ENCODE measurements at places on chromosomes 3 and 15.

DNA sequence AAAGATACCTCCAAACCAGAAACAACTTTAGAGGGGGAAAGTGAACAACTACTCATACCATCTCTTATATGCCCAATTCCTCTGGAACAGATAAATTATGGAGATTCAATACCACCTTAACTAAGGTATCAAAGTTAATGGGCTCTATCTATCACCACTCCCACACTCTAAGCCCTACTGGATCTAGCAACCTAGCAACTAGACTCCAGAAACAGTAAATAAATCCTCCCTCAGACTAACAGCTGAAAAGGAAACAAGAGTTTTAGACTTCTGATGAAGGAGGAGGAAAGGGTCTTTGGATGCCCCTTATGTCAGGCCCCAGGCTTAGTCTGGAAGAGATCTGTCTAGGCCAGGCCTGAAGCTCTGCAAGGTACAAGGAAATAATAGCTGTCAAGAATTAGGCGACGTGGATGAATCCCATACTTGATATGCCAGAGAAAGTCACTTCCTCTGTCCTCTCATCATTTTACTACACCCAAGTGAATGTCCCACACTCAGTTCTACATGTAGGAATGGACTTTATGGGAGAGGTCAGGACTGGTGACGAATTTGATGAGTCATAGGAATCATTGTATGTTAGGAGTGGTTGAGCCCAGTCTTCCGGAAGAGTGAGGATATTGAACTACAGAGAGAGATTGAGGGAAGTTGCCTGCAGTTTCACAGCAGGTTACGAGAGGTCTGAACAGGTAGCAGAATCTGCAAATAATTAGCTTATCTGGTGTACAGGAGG lies 113.8 kb downstream of the AKAP13 start:
- no peak for DNase-seq

GRCh38 chr3:64152086-64152485 lies 73.2 kb downstream of the PRICKLE2 start:
- DNase-seq: no peak

DNA sequence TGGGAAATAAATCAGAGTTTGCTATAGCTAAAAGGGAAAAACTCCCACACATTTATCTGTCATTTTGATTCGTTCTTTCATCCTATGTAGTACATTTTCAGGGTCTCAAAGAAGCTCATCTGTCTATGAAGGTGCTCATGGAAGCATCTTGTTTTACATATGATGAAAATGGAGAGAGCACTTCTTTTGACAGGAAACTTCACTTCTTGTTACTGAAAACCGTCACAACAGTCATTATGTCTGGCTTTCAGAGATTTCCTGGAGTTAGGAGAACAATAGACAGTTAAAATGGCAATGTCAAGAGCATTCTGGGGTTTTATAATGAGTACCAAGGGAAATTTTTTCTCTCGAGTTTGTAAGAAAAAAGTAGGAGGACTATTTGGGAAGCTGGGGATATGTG lies 83.3 kb downstream of the TMEM108 start:
- no peak for DNase-seq

DNA sequence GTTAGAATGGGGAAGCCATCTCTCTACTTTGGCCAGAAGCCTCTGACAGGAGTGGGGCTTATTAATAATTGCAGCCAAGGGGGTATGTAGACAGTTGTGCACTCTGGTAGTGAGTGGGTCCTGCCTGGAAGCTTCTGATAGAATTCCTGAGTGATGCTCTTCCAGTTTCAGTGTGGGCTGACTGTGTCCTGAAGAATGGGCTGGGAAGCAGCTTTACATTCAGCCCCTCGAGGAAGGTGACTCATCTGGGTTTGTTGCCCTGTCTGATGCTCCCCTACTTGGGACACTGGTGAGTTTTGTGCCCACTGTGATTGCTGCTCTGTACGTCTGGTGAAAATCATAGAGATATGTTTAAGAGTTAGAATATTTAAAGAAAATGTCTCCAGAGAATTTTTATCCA lies 444.7 kb upstream of the RBMS3 start:
- DNase-seq: no peak

GRCh38 chr15:93894438-93895036 lies 336.8 kb upstream of the MCTP2 start:
- DNase-seq: no peak

- no peak for DNase-seq
These were observed 164.9 kb upstream of the ADAMTS9 start for GRCh38 chr3:64852738-64853137.

- no peak for DNase-seq
These were observed 68.2 kb downstream of the TFDP2 start for GRCh38 chr3:142081178-142081577.

DNA sequence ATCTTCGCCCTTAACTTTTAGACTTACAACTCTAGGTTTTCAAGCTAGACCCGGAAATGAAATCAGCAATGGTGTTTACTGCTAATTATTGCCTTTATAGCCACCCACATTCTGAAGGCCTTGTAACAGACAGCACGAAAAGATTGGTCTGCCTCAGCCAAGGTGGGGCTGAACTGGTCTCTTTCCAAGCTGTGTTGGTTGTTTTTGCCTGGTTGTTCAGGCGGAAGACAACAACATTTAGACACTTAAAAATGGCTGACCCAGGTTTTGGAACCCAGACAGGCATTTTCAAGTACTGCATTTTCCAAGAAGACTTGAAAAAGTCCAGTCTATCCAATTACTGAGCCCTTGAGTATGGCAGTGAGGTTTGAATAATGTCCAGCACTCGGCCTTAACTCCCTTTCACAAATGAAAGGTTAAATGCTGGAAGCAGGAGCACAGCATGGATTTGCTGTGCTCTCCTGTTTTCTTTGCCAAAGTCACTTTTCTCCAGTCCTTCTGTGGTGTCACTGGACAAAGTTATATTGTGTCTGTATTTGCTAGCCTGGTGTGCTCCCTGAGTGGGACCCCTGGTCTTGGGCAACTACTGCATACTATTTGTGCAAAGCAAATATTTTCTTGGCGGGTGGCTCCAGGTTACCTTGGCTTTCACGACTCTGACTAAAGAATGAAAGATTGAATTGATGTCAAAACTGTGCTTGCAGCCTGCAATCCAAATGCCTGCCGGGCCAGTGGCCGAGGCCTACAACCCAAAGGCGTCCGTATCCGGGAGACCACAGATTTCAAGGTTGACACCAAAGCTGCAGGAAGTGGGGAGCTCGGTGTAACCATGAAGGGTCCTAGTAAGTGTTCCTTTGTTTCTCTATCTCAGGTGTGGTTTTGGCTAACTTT lies 93.5 kb downstream of the FLNB start:
- no peak for DNase-seq

Measured in HEK293T (cell line).